Heart right ventricle (tissue), 16 donors: ENCODE measurements at places on chromosomes 6 and 20. TPM values are rescaled to one million over a fixed set of nuclear protein-coding genes. Genes with fewer than 3 reads are reported as not detected.

DNA sequence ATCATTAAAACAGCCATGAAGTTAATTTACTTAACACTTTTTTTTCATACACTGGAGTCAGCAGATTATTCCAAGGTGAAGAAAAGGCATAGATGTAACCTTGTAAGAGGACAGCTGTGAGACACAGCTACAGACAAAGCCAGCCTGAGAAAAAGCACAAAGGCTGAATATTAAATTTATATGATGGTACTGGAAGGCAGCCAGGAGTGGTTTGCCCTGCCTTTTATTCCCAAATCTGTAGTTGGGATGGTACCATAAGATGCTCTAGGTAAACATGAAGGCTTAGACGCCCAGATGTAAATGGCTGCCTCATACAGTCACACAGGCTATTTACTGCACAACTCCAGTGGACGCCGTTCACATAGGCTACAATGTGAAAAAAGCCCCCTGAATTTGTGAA lies 42.1 kb upstream of the LOC128125822 start:
- DNase-seq = no peak

DNA sequence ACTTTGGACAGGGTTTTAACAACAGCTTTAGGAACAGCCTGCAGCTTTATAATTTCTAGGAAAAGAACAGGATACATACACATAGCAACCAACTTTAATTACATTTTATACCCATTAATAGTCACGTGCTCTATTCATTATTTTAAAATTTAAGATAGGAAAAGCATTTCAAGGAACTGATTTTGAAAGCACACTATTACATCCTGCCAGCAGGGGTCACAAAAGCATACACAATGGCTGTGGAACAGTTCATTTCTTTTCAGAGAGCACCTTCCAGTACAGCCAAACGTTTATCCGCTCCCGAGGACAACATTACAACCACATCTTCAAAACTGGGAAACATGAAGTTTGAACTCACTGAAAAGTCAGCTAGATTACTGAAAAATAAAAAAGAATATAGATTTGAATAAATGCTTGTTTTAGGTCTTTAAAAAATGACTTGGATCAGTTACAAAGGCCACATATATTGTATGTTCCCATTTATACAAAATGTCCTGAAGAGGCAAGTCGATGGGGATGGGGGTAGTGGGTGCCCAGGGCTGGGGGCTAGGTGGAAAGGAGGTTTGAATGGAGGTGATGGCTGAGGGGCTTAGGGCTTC lies 104.6 kb upstream of the EXOC2 start:
- no peak for DNase-seq

DNA sequence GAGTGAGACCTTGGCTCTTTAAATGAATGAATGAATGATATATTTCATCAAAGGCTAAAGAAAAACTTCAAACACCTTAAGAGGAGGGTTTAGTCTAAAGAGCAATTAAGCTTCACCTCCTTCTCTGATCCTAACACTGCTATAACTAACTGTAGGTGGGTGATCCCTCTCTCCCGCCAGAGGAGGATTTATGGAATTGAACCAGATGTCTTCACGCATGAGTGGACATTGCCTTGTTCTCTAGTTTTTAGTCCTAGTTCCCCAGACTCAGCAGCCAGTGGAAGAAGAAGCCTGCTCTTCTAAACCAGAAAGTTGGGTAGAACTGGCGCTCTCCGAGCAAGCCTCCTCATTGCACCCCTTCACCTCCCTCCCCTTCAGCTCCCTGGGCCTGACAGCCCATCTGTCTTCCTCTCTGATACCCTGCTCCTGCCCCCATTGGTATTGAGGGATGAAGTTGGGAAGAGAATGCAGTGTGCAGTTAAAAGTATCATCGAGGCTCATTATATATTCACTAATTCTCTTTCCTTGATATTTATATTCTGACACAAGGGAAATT lies 142.7 kb downstream of the ARID1B start:
- DNase-seq = no peak

DNA sequence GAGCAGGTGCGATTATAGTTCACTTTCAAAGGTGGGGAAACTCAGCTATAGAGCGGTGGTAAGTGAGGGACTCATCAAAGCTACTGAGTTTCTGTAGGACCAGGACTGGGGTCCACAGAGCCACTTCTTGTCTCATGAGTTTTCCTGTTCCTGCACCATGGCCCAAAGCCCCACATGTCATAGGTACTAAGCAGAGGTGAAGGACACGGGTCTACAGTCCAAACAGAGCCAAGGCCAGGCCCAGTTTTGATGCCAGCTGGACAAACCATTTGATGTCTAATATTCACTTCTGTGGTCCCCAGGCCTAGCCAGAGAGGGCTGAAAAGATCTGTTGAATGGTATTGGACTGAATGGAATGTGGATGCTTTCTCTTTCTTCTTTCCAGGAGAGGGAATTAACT lies 11.0 kb downstream of the BPIFB6 start:
- DNase-seq = no peak

GRCh38 chr20:53405139-53405538 lies 188.5 kb downstream of the ZNF217 start:
- no peak for DNase-seq

DNA sequence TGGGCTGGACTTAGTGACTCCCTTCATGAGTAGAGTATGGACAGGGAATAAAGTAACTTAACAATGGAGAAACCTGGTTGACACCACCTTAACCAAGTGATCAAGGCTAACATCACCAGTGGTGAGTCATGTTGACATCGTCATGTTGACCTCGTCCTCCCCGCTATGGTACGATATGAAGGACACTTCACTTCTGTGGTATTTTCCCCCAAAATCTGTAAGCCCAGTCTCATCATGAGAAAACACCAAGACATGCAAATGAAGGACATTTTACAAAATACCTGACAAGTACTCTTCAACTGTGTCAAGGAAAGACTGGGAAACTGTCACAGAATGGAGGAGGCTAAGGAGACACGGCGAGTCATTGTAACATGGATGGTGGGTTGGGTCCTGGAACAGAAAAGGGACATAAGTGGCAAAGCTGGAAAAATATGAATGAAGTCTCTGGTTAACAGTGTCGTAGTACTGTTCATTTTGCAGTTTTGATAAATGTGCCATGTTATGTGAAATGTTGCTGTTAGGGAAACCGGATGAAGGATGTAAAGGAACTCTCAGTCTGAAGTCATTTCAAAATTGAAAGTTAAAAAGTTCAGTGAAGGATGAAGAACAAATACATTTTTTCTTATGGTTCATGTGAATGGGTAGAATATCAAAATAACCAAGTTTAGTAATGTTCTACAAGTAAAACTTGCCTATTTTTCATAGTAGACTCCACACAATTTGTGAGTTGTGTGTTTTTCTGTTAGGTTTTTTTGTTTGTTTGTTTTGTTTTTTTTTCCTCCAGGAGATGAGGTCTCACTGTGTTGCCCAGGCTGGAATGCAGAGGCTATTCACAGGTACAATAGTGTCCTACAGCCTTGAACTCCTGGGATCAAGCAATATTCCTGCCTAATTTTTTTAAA lies 247.5 kb downstream of the TMEM242 start:
- DNase-seq = no peak

DNA sequence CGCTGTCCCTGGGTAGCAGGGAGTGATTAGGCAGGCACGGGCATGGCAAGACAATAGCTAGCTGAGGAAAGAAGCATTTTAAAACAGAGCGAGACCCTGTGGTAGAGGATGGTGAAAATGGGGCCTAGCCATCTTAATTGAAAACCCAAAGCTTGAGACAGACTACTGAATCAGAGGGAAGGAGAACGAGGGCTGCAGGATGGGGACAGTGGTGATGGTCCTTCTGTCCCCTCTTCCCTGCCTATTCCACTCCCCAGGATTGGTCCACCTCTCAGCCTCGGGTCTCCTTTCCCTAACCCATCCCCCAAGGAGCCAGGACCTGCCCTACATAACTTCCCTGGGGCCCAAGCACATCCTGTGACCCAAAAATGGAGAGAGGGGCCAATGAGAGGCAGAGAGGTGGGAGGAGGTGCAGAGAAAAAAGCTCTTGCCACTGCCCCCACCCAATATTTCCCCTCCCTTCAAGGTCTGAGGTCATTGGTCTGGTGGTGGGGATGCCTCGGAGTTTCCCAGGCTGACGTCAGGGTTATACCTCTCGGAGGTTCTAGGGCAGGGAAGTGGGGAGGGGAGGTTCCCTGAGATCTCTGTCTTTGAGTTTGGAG lies 884 bp upstream of the CUTA start:
- DNase-seq = no peak

- DNase-seq = no peak
Observed at GRCh38 chr6:158389193-158389919, 77.1 kb downstream of the TULP4 start.

RCAN2 gene
- total RNA-seq = 298 TPM

PKIG gene
- total RNA-seq = 217 TPM

DNA sequence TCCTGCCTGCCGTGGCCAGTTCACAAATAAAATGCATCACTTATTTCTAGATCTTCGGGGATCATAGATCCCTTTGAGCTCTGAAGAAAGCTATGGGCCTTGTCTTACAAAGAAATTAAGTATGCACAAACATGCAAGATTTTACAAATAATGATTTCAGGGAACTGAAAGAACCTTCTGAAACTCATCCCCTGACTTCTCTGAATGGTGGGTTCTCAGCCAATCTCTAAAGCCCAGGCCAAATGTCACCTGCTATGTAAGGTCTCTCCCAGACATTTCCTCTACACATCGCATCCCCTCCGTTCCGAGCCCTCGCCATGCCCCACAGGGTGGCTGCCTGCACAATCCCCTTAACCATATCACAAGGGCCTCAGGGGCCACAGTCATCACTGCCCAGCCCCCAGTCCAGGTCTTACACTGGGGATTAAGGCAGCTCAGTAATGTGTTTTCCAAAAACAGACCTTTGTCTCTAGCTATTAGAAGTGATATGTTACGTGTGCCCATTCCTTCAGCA lies 16.1 kb upstream of the ANKRD60 start:
- DNase-seq = no peak

- DNase-seq = no peak
Observed at GRCh38 chr6:75396005-75396800, 97.4 kb downstream of the FILIP1 start.

OR2J2 gene
- not detected for total RNA-seq

DNA sequence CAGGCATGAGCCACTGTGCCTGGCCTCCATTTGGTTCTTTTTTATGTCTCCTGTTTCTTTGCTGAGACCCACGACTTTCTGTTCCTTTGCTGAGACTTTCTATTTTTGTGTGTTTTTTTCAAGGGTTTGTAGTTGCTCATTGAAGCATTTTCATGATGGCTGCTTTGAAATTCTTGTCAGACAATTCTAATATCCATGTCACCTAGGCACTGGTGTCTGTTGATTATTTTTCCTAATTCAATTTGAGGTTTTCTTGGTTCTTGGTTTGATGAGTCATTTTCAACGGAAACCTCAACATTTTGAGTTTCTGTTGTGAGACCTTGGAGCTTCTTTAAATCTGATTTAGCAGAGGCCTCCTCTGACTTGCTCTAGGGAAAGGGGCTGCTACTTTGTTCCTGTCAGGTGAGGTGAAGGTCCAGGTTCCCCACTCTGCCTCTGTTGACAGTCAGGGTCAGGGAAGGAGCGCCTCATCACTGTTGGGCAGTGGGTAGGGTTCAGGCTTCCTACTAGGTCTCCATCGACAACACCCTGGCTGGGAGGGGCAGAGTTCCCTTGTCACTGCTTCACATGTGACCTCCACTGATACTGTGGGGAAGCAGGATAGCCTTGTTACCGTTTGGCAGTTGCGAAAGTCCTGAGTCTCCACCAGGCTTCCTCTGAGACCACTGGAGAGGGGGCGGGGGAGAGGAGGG lies 67.2 kb upstream of the RNF24 start:
- peak; percentile 55 for DNase-seq

DNA sequence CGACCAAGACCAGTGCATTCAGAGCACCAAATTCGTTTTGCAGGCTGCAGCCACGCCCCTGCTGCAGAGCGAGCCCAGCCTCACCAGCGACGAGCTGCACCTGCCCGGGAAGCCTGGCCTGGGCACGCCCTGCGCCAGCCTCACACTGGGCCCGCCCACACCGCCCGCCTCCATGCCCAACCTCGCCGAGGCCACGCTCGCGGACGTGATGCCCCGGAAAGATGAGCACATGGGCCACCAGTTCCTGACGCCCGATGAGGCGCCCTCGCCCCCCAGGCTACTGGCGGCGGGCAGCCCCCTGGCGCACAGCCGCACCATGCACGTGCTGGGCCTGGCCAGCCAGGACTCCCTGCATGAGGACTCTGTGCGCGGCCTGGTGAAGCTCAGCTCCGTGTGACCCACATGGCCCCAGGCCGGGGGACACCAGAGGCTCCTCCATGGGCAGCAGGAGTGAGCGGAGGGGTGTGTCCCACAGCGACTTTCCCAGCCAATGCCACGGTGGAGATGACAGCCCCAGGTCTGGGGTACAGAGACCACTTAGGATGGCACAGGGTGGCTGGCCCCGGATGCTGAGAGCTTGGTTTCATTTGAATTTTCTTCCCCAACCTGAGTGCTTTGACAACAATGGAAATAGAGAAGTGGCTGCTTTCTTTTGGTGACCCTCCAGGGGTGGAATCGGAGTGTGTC lies 150.2 kb upstream of the SNX9 start:
- no peak for DNase-seq

DNA sequence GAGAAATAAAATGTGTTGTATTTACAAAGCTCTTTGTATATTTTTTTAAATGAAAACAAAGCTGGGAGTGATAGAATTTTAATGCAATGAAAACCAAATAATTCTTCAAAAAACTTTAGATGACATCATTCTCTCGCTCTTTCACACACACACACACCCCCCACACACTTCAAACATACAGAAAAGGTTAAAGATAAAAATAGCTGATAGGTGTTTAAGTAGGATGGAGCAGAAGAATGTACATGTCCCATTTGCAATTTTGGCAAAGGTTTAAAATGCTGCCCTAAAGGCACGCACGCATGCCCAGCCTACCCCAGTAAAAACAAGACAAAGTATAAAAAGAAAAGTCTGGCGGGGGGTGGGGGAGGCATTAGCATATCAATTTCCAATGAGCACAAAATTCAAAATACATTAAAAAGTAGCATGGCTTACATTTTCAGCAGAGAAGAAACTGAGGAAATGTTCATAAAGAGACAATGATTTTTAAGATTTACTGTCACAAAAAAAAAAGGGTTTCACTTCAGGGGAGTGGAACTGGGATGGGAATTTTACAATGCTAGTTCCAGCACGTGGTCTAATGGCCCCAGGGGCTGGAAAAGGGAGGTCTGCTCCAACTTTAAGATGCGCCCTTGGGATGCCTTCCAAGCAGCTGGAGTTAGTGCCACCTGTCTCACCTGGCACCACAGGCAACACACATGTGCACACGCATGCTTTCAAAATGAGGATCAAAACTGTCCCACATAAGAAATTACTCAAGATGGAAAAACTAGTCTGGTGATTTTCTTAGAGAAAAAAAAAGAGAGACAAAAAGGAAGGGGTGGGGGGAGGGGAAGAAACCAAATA lies 55.1 kb upstream of the NFATC2 start:
- DNase-seq = no peak

SS18L1 gene
- total RNA-seq = 8.1 TPM

KCNQ2 gene
- not detected for total RNA-seq

TRIM15 gene
- not detected for total RNA-seq

DNA sequence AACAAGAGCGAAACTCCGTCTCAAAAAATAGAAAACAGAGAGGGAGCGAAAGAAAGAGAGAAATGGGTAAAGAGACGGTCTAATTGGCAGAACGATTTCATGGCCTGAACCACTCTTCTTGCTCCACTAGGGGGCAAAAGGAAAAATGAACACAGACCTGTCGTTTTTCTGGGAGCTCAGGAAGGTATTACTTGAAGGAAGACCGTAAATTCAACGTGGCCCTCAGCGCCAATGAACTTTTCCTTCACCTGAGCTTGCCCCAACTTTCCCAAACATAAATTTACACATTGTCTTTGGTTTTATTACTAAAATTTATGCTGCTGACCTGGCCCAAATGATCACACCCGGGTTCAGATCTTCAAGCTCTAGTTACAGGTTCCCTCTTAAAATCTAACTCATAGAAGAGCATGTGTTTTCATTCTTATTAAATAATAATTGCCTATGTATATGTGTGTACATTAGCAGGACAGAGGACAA lies 67.3 kb downstream of the ATP9A start:
- DNase-seq = no peak
